ENCODE measurements at places on chromosomes 11 and 22.

DNA sequence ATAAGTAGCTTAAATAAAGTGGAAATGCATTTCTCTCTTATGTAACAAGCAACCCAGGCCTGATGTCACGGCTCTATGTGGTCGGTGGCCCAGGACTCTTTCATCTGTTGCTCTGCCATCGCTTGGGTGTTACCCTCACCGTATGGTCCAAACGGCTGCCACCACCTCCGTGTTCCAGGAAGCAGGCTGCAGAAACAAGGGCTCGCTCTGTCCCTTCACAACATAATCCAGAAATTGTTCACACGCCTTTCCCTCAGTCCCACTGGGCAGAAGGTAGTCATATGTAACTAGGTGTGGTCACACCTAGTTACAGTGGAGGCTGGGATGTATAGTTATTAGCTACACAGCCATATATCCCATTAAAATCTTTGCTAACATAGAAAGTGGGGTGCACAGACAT is 421.0 kb downstream of the SOX6 start:
- no peak for DNase-seq

DNA sequence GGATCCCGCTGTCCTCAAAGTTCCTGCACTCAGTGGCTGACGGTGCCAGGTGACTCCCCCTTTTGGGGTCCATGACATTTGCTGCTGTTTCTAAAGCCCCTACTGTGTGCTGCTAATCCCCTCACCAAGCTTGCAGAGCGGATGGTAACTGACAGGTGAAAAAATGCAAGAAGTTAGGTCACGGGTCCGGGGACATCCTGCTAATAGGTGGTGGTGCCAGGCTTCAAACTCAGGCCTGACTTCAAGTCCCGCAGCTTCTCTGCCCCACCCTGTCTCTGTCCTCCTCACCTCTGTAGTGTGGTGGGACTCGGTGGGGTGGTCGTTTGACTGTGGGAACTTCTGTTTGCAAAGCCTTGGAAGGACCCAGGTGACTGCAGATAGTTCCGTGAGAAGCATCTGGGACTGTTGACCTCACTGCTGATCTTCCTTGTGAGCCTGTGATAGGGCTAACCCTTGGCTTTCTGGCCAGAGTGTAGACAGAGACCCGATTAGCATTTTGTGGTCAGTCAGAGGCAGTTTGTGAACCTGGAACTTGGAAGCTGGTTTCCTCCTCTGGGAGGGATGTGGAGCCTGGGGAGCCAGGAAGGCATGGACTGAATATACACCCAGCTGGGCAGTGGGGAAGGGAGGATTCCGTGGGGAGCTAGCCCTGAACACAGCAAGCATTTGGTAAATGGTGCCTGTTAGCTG is 115.4 kb upstream of the OR4B1 start:
- no peak for DNase-seq

DNA sequence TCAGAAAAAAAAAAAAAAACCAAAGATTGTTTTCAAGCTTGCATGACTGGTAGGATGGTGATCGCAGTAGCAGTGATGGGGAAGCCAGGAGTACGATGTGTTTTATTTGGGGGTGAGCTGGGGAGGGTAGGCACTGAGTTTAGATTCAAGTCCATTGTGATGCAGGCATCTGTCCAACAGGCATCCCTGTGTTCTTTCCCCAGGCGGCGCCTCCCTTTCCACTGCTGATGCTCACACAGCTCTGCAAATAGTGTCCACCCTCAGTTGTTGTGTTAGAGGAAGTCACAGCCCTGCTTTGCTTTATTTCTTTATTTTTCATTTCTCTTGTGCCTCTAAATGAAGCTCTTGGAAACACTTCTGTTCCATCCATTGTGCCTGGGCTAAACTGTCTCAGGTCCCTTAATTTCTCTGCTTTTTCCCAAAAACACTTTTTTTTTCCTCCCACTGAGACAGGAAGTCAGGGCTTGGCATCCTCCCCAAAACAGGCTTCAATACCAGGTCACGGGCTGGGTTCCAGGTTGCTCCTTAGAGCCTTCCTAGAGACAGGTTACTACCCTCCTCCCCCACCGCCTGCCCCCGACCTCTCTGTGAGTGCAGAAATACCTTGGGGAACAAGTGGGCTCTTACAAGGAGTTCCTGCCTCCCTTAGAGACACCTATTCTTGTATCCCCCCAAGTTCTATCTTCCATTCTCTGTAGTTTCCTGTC is 38.6 kb upstream of the HSPA8 start:
- no peak for DNase-seq

- no peak for DNase-seq
Measured at GRCh38 chr22:39026509-39027150, 5.7 kb downstream of the APOBEC3D start.

DNA sequence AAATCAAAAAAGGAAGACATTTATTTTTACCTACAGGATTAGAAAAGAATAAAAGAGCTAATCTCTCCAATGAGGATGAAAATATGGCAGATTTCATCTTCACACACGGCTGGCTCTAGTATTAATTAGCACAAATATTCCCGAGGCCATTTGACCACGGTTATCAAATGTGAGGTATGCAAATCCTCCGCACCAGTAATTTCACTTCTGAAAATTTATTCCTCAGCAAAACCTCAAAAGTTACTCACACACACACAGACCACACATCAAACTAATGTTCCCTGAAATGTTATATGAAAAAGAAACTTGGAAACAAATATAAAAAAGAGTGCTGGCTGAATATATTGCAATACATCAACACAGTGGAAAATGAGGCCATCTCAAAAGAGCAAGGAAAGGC is 32.8 kb downstream of the CELSR1 start:
- no peak for DNase-seq
